ENCODE measurements at places on chromosomes 16 and 17. TPM values are rescaled to one million over a fixed set of nuclear protein-coding genes. Genes with fewer than 3 reads are reported as not detected.

Gene C17orf78
- not detected for total RNA-seq

Gene C1QTNF8
- not detected for total RNA-seq

Gene CPHXL2
- total RNA-seq = not detected

Gene TBC1D3K
- total RNA-seq = not detected

Gene GOSR2
- total RNA-seq = 88.3 TPM

Gene ALOX15B
- total RNA-seq = 1.1 TPM

Gene OR1F1
- not detected for total RNA-seq

GRCh38 chr16:12225806-12226465 lies 249.4 kb downstream of the SNX29 start:
- no peak for DNase-seq
- no peak overlapping the region for H3K4me3 ChIP-seq
- peaks cover 10% of the 10 kb centered on the region for H3K4me1 ChIP-seq
- H3K36me3 ChIP-seq = no peaks in the 10 kb centered on the region
- no peak overlapping the region for H3K27ac ChIP-seq

- H3K27ac ChIP-seq = peak overlapping the region; percentile 98
- no peaks in the 10 kb centered on the region for H3K27me3 ChIP-seq
- H3K4me1 ChIP-seq = peaks cover 97% of the 10 kb centered on the region
- H3K36me3 ChIP-seq = no peaks in the 10 kb centered on the region
- H3K4me3 ChIP-seq = no peak overlapping the region
- DNase-seq = no peak
Observed at GRCh38 chr17:41779954-41780353, 6.6 kb downstream of the JUP start.

- no peak overlapping the region for H3K4me3 ChIP-seq
- no peaks in the 10 kb centered on the region for H3K36me3 ChIP-seq
- DNase-seq = peak; percentile 42
- peaks cover 35% of the 10 kb centered on the region for H3K4me1 ChIP-seq
- H3K27ac ChIP-seq = peak overlapping the region; percentile 84
Observed at GRCh38 chr17:44108440-44109311, 14.8 kb downstream of the HDAC5 start.

DNA sequence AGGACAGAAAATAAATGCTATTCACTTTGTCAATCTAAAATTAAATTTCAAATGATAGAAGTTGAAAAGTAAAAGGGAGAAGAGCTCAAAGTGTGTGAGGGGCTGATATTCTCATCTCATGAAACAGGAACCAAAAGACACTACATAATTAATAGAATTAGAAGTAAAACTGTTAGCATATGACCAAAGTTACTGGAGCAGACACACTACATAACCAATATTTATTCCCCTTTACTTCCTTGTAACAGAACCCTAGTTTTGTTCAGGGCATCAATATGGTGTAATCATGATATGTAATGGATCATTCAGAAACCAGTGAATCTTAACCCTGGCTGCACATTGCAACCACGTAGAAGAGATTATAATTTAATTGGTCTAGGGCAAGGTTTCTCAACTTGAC lies 109.5 kb upstream of the SIAH1 start:
- no peak overlapping the region for H3K4me3 ChIP-seq
- peaks cover 23% of the 10 kb centered on the region for H3K4me1 ChIP-seq
- no peaks in the 10 kb centered on the region for H3K36me3 ChIP-seq
- no peak overlapping the region for H3K27ac ChIP-seq
- H3K27me3 ChIP-seq = no peaks in the 10 kb centered on the region
- DNase-seq = no peak

- H3K4me3 ChIP-seq = no peak overlapping the region
- no peak for DNase-seq
- H3K27ac ChIP-seq = no peak overlapping the region
- no peaks in the 10 kb centered on the region for H3K36me3 ChIP-seq
Observed at GRCh38 chr17:65366102-65366844, 195.2 kb downstream of the AXIN2 start.

DNA sequence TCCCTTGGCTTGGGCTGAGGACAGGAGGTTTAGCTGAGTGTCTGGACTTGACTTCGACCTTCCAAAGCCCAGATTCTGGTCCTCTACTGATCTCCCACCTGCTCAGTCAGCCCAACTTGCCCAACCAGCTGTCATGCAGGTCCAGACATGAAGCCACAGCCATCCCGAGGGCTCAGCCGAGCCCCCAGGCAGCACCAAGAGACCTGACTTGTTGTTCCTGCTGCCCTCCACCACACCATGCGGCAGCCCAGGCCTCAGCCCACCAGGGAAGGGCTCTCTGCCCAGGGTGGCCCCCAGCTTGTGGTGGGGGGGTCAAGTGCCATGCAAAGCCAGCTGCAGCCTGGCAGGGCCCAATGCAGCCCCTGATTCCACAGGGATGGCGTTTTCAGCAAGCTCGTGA lies 17.2 kb upstream of the CACNG4 start:
- no peak overlapping the region for H3K27ac ChIP-seq
- H3K27me3 ChIP-seq = no peaks in the 10 kb centered on the region
- no peak overlapping the region for H3K4me3 ChIP-seq
- H3K36me3 ChIP-seq = no peaks in the 10 kb centered on the region
- peaks cover 13% of the 10 kb centered on the region for H3K4me1 ChIP-seq
- DNase-seq = no peak

Measured in thyroid gland (tissue), 4 donors.